Activated T-helper 1 cell treated with anti-CD3 and anti-CD28 coated beads, Interleukin-2, amount 50 U/mL, for 16 hours (primary cell): ENCODE measurements at places on chromosomes 3 and 15.
A peak's percentile ranks its signal among the peaks of the same experiment; 100 is the strongest.

- no peak for DNase-seq
These were observed 3.4 kb downstream of the CLK3 start for GRCh38 chr15:74618841-74619596.

- DNase-seq, result no peak
These were observed 51.0 kb upstream of the TP63 start for GRCh38 chr3:189580190-189580589.

- DNase-seq, result no peak
These were observed 204.9 kb downstream of the TIGIT start for GRCh38 chr3:114498539-114499370.

DNA sequence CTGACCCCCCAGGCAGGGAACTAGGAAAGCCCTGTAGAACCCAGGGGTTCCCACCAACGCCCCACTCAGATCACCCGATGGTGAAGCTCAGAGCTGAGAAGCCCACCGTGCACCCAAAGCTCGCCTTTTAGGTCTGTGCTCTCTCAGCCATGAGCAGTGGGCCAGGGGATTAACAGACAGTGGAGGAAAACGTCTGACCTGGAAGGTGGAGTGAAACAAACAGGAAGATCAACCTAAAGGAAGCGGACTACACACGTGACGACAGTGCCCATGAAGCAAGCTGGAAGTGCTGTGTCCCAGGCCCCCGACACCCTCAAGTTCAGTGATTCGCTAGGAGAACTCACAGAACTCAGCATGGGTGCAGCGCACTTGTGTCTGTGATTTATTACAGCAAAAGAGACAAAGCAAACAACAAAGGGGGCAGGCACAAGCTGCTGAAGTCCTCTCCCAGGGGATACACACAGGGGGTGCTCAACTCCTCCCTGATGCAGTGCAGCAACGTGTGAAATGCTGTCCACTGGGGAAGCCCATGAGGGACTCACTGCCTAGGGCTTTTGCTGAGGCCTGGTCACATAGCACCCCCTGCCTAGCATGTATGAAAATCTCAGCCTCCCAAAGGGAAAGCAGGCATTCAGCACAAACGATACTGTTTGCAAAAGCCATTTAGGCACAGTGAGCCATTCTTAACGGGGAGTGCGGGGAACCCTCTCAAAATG lies 43.5 kb downstream of the CFAP92 start:
- no peak for DNase-seq

GRCh38 chr15:84982301-84982920 lies 755 bp downstream of the PDE8A start:
- DNase-seq, result peak; percentile 22

DNA sequence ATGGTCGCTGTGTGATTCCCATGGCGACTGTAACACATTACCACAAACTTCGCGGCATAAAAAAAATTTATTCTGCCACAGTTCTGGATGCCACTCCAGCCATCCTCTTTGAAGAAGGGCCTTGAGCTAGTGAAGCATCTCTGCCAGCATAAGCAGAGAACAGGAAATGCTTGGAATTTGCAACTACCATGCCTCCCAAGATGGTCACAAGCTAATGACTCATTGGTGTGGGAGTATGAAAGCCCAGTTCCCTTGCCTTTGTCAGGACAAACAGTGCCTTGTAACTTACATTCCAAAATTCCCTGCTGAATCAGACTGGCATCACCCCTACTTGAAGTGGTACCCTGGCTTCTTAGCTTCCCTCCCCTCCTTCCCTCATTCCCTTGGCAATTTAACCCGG lies 129.7 kb downstream of the PROS1 start:
- no peak for DNase-seq

DNA sequence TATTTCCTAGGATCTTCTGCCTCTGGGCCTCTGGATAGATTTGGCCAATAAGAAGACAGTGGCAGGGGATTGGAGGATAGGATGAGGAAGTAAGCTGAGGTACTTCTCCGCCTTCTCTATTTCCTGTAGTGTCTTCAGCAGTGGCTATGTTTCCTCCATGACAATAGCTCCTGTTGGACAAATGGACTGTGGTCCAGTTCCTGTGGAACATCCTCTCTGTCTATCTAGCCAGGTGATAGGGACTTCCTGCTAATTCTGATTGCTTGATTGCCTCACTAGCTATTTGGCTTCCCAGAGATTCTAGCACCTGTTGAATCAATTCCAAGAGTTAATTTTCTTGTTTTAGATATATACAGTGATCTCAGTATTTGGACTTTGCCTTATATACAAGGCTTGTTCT lies 456.2 kb upstream of the NECTIN3 start:
- no peak for DNase-seq

DNA sequence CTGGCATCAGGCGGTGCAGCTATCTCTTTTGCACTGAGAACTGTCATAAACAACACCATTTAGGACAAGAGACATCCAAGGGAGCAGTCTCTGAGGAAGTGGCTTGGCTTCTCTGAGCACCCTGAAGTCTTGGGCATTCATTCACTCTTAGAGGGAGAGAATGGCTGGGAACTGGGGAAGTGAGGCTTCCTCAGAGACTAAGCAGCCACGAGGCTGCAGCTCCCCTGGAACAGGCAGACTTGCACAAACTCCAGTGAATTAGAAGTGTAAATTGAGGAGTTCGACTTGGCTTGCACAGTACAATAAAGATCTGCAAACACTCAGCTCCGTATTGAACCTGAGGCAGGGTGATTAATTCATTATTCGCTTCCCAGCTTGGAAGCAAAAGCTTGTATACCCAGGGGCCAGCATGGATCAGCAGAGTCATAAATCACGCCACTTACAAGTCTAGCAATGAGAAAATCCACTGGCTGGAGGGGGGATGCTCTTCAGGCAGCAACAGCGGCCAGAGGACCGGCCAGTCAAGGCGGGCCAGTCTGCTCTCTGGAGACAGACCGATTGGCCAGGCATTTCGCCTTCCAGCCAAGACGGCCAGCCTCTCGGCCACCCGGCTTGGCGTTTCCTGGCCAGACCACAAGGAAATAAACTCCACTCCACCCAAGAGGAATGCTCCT lies 118.8 kb upstream of the ADPGK start:
- no peak for DNase-seq

DNA sequence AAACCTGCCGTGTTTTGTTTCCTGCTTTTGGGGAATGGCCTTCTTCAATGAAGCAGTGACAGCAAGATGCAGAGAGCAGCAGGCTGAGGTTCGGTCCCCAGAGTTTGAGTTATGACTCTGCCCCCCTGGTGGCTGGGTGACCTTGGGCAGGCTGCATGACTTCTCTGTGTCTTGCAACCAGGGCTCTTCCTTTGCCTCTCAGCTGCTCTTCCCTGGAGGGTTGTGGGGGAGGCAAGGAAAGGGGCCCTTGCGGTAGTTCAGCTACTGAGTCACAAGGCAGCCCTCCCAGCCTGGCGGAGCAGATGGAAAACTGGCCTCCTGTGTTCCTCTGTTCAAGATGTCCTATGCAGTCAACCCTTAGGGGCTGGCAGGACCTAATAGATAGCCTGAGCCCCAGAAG lies 17.1 kb downstream of the CTXND1 start:
- DNase-seq, result no peak

DNA sequence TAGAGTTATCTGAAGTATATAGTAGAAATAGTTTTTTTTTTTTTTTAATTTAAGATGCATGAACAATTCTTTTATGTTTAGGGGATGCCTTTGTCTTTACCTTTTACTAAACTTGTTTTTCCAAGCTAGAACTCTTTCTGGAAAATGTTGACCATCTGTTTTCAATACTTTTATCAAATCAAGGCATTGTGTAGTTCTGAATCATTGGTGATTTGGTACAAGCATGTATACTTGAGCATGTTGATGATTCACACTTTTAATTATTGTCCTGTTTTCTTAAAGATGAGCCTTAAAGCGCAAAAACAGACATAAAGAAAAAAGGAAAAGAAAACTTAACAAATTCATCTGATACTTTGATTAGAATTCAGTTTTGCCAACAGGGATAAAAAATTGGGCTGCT lies 28.3 kb downstream of the PDCD6IP start:
- no peak for DNase-seq

DNA sequence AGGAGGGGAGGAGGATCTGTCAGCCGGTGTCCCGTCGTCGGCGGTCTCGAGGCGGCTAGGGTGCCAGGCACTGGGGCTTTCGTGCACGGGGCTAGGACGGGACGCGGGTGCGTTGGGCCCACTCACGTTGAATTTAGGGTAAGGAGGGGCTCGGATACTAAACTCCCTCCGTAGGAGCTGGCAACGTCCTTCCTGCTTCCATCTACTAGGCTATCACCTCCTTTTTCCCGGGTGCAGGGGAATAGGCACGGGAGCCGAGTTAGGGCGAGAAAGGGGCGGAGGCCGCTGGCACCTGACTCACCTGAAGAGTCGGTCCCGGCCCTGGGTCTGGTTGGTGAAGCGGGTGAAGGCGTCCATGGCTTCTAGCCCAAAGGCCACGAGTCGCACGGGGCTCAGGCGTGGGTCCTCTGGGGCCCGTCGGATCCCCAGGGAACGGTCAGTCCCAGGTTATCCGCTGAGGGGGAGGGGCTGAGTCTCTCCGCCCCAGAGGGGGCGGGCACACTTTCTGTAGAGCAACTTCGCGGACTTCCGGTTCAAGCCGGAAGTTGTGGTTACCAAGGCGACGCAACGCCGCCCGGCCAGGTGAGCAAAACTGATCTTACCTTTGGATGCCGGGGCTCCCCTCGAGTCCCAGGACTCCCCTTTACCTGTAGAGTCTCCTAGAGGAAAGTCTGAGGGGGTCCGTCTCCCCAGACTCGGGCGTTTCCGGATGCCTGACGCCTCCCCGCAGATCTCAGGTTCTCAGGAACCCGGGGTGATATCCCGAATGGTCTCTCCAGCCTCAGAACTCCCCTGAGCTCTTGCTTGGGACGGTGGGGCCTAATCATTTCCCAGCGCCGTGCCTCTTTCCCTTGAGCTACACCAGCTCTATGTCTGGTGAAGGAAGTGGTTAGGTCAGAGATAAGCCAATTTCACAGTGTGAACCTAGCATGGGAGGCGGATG lies at the start of the genes PEX11A and WDR93:
Gene PEX11A (minus strand): TSS at position 479 of the 943 bp plus-strand sequence. CDS start 122 bp downstream, at position 357.
Gene WDR93 (plus strand): TSS at position 536 of the 943 bp plus-strand sequence. CDS start 10,936 bp downstream, outside the sequence.
- peak; percentile 58 for DNase-seq

DNA sequence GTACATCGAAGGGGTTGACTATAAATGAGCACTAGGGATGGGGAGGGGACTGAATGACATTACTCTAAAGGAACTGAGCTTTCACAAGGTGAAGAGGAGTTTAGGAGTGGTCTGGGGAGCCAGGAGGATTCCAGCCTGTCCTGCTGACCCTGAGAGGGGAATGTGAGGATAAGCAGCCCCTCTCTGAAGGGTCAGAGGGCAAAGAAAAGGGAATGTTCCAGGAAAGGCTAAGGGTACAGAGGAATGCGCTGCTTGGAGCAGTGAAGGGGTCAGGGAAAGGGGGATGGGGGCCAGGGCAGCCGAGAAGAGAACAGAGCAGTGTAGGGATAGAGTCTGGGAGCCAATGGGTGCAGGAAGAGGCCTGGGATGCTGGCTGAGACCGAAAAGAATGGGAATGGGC lies 28.0 kb upstream of the TPM1 start:
- DNase-seq, result no peak

- no peak for DNase-seq
These were observed 124.8 kb upstream of the UBE3A start for GRCh38 chr15:25563596-25563995.

DNA sequence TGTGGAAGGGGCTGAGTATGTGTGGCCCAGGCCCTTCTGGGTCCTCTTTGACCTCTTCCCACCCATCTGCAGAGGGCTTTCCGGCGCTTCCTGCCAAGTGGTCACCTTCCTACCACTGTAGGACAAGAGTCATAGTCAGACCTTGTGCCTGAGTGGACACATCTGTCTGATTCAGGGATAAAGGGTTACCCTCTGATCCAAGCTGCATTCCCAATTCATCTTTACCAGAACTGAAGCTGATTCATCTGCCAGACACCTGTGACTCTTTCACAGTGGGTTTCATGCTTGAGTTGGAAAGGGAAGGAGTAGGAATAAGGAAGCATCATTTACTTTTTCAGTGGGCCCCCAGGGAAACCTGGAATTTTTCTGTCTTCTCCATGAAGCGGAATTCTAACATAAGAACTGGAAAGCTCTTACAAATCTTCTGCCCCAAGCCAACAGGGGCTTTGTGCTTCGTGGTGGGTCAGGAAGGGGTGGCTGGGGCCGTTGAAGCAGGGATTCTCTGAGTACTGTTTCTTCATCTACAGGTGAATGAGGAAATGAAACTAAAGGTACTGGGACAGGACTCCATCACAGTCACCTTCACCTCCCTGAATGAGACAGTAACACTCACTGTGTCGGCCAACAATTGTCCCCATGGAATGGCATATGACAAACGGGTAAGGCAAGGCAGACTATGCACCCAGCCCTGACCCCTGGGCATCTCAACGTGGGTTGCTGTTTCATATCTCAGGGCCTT lies 46.4 kb downstream of the C3orf20 start:
- DNase-seq, result no peak

GRCh38 chr15:62903437-62903836 lies 139.1 kb upstream of the TPM1 start:
- no peak for DNase-seq

- no peak for DNase-seq
These were observed 239.0 kb downstream of the ZNF621 start for GRCh38 chr3:40763807-40764206.

DNA sequence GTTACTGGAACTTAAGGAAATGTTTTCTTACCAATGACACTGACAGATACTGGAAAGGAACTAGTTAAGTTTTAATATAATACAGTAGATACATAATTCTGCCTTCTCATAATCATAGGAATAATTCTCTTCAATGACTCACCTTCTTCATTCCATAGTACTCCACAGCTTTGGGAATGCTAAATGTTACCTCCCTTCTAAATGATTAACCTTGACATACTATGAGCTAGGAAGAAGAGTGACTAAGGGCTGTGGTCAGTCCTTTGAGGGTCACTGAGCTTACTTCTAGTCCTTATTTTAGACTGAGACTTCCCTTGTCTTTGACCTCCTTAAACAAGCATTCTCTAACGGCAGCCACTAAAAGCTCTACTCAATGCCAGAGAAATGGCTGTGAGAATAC lies 69.6 kb upstream of the PPIB start:
- no peak for DNase-seq

GRCh38 chr3:156760333-156760732 lies 65.8 kb upstream of the LEKR1 start:
- no peak for DNase-seq

DNA sequence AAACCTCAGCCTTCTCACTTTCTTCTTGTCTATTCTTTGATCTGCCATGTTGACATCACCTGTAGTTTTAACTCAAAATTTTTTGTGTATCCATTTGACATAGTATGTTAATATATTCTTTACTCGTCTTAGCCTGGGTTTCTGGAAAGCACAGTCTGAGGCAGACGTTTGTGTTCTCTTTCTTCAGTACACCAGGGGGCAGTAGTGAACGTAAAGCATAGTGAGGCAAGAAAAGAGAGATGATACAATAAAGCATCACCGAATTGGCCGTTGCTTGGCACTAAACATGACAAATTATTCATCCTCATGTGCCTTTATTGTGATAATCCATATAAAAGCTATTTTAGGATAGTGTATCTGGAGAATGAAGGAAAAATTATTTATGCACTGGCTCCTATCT lies 141.0 kb upstream of the MYRIP start:
- no peak for DNase-seq

DNA sequence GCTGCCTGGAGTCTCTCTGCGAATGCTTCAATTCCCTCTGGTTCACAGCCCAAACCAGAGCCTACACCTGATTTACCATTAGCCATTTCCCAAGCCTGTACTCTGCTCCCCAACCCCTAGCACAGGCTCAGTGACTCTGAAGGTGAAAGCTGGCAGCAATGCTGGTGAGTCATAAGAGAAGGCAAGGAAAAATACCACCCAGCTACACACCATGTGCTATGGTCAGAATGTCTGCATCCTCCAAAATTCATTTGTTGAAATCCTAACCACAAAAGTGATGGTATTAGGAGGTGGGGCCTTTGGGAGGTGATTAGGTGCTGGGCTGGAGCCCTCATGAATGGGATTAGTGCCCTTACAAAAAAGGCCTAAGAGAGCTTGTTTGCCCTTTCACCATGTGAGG lies 117.1 kb upstream of the TJP1 start:
- no peak for DNase-seq
